ENCODE measurements at places on chromosomes 13 and 19.

- no peak for DNase-seq
Measured at GRCh38 chr13:48819376-48819775, 156.3 kb upstream of the FNDC3A start.

DNA sequence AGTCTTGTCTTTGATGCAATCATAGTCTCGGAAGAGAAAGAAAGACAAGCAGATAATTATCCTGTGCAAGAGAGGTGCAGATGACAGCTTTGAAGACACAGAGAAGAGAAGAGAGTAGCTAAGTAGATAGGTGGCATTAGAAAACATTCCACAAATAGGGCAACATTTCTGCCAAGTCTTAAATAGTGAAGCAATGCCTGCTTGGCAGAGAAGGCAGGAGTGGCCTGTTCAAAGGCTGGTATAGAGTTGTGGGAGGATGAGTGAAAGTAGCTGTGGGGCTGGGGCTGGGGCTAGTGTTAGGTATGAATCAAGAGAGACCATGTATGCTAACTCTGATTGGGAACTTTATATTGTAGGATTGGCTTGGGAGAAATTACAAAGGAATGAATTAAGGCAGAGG lies 305.5 kb downstream of the DNAJC15 start:
- no peak for DNase-seq

- no peak for DNase-seq
Measured at GRCh38 chr13:100019780-100020356, 38.3 kb downstream of the ZIC2 start.

DNA sequence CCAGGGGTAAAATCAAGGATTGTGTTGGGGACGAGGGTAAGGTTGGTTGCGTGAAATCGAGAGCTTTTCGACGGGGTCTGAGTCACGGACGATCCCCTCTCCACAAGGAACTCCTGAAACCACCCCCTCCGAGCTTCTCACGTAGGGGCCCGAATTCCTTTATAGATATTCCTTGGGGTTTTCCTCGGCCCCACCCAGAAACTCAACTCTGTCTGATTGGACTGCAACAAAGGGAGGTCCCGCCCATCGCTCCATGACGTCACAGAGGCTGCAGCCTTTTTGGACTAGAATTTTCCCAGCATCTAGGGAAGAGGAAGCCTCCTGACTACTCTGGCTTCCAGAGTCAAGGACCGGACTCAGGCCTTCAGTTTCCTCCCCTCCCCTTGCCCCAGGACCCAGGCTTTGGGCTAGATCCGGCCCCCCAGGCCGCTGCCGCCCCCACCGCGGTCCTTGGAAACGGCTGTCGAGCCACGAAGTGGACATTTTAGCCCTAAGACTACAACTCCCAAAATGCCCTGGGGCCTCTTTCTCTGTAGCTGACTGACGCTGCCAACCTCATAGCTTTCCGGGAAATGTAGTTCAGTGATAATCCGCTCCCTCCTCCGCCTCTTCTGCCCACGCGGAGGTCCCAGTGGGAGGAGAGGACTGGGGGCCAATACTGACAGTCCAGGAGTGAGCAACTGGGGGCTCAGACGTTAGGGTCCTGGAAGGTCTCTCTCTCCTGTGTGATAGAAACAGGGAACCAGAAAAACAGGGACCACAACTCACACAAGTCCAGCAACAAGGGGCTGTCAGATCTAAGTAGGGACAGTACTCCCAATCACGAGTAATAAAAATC lies at the start of gene IZUMO1:
Gene IZUMO1, minus strand, starts transcription at position 172 of the 838 bp plus-strand sequence. CDS start 1,050 bp downstream, outside the sequence.
- DNase-seq, result peak; percentile 75

DNA sequence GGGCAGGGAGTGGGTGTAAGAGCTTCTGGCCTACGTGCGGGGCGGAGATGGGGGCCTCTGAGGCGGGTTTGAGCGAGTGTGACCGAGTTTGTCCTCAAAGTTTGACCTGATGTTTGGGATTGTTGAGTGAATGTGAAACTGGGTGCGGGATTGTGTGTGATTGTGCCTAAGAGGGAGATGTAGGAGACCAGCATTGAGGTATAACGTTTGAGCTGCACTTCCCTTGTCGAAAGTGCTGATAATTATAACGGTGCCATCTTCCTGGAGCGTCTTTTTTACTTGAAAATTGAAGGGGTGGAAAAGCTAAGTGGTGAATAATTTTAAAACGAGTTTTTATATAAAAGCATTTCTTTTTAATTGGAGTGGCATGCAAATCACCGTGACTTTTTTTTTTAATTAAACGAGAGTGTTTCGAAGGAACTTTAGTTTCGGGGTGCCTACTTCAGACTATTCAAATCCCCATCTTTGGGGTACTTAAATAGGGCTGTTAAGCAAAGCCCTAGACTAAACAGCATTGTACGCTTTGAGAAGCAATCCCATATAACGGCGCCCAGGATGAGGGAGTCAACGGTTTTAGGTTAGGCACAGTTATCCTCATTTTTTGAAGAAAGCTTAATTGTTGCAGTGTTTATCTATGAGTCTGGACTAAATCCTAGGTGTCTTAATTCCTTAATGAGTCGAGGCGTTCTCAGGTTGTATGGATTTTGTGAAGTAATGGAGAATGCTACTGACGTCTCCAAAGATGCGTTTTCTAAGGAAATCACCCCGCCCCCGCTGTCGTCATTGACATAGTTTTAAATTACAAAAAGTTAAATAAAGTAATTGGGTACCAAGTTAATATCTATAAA lies 594 bp downstream of the ZNF146 start:
- peak; percentile 22 for DNase-seq

Measured in stromal cell of bone marrow (primary cell).